NCI-H345 (cell line): ENCODE measurements at places on chromosomes 2 and 18.

DNA sequence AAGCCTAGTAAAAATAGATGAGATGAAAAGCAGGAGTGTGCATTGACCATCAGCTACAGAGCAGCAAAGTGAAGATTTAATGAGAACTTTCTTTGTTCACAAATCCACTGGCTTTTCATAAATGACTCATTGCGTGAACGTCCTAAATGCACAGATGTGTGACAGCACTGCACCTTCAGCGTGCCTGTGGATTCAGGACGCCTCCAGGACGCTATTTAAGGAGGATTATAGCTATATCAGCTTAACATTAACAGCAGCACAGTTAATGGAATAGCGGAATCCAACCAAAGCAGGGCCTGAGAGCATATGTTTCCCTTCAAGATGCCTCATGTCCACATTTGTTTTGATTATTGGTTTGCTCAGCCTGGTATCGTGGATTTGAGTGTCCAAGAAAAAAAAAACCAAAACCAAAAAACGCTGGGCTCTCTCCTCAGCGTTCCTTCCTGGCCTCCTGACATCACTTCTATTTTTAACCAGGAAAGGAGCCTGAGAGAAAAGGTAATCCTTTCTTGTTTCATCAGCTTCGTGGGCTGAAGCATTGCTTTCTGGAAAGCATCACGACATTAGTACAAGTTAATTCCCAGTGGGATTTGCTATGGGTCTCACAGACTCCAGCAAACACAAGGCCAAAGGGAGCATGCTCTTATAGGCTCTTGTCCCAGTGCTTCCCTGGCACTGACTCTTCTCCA is 447.0 kb upstream of the SMIM21 start:
- DNase-seq: no peak

DNA sequence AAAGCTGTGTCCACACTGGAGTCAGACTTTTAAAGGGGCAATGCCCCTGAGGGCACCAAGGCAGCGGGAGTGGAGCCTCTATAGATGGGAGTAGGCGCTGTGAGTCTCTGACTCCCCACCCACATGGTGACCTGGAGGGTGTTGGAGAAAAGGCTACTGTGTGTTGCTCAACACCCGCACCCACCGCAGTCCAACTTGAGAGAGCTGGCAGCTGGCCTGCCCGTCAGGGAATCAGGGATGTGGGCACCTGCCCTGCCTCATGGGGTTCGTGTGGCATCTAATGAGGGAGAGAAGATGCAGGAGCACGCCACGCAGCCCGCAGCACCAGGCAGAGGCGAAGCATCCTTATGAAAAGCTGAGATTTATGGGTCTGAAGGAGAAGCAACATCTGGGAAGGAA is 84.2 kb downstream of the KLHL29 start:
- no peak for DNase-seq

- DNase-seq: peak; percentile 32
Measured at GRCh38 chr2:186130748-186131641, 355.1 kb upstream of the ZC3H15 start.

GRCh38 chr2:142575561-142575960 is 301.9 kb upstream of the KYNU start:
- DNase-seq: no peak

- no peak for DNase-seq
Measured at GRCh38 chr2:119537792-119538191, 6.5 kb upstream of the CFAP221 start.

DNA sequence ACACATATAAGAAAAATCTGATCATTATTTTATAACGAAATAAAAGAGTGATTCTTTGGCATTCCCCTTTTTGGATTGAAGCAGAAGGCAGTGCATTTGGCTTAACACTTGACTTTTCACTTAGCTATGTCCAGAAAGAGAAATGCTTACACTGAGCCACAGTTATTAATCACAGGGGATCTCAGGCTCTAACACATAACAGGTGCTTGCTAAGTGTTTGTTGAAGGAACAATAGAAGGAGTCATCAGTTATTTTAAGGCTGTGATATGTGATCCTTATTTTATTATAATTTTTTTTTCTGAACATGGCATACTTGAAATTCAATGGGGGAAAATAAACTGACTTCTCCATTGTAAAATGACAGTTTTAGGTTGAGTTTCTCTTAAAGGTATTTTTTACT is 209.5 kb downstream of the UBE2E3 start:
- DNase-seq: peak; percentile 23

GRCh38 chr2:138170485-138170884 is 206.2 kb downstream of the HNMT start:
- DNase-seq: no peak

DNA sequence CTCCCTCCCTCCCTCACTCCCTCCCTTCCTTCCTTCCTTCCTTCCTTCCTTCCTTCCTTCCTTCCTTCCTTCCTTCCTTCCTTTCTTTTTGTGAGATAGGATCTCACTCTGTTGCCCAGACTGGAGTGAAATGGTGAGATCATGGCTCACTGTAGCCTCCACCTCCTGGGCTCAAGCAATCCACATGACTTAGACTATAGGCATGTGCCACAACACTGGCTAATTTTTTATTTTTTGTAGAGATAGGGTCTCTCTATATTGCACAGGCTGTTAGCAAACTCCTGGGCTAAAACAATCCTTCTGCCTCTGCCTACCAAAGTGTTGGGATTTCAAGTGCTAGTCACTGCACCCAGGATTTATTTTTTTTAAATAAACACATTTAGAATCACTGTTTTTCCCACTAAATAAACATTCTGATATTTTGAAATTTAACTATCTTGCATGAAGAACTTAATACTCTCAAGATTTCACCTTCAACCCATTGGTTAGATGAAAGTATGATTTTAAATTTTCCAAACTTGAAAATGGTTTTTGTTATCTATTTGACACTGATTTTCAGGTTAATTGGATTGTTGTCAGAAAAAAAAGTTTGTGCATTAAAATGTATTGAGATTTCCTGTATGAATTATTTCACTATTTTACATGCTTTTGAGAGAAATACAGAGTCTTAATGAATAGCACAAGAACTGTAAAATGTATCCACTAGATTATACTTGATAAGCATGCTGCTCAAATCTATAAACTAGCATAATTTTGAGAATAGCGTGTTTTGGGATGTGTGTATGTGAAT is 745.1 kb downstream of the TSN start:
- no peak for DNase-seq

GRCh38 chr2:112605926-112606325 is 21.5 kb downstream of the CHCHD5 start:
- no peak for DNase-seq

DNA sequence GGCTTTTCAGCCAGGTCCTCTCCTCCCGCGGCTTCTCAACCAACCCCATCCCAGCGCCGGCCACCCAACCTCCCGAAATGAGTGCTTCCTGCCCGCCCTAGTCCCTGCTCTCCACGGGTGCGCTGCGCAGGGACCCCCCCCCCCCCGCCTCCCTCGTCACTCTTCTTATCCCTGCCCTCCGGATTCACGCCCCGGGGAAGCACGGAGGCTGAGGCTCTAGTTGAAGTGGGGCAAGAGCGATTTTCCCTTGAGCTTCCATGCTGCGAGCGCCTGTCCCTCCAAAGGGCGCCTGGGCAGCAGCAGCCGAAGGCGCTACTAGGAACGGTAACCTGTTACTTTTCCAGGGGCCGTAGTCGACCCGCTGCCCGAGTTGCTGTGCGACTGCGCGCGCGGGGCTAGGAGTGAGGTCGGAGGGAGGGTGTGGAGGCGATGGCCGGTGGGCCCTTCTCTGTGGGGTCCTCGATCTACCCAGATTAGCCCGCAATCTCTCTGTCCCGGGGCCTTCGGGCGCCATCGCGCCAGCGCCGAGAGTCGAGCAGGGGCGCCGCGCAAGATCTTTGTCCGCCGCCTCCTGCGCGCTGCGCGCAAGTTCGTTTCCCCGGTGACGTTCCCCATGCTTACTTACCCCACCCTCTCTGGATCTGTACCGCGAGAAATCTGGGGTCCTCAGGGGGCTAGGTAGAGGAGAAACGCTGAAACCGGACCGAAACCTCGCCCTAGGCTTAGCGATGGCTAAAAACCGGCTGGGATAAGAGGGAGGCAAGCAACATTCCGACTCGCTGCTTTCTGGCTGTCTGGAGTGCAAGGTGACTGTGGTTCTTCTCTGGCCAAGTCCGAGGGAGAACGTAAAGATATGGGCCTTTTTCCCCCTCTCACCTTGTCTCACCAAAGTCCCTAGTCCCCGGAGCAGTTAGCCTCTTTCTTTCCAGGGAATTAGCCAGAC is 677 bp downstream of the GAD1 start:
- DNase-seq: peak; percentile 69

DNA sequence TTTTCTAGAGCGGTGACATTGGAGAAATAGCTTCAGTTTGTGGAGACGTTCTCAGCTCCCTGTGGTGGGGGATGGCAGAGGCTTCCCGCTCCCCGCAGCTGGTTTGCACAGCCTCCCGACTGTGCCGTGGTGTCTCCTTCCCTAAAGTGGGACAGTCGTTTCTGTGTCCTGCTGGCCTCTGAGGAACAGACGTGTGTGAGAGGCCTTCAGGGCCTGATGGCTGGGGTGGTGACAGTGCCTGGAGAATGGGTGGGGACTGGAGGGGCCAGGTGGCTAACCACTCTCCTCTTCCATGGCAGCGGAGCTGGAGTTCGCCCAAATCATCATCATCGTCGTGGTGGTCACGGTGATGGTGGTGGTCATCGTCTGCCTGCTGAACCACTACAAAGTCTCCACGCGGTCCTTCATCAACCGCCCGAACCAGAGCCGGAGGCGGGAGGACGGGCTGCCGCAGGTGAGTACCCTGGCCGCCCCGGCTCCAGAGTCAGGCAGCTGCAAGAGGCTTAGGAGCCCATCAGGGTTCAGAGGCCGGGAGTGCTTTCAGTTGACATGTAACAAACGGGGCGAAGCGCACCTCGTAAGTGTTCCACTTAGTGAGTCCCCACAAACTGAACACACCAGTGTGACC is 105.4 kb downstream of the FAM210A start:
- no peak for DNase-seq

DNA sequence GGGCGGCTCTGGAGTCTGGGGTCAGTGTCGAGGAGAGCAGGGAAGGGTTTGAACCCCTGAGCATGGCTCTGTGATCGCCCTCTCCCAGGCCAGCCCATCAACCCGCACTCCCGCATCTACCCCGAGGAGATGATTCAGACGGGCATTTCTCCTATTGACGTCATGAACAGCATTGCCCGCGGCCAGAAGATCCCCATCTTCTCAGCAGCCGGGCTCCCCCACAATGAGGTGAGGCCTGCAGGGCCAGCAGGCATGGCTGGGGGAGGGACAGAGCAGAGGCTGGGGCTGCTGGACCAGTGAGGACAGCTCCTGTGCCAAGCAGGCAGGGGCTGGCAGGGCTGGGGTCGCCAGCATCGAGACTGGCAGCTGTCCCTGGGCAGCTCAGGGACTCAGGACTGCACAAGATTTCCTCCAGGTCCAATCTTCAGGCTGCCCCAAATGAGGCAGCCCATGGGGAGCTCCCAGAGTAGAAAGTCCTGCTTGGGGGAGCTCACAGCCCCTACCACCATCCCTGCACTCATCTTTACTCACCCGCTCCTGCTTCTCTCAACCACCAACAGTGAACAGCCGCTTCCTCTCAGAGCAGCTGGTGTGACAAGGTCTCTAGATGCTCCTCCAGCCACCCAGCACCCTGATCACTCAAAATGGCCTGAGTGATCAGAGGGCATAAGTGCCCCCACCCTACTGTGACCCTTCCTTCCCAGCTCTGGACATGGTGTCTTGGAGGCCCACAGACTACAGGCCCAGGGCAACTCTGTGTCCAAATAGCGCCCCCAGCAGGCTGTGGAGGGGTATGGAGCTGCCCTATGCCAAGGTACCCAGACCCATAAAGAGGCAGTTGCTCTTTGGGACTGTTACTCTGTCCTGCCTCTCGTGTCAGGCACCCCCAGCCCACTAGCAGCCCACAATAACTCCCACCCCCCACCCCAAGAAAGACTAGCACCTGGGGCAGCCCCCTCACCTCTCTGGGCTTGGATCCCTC is 18.3 kb upstream of the ANKRD53 start:
- DNase-seq: no peak

DNA sequence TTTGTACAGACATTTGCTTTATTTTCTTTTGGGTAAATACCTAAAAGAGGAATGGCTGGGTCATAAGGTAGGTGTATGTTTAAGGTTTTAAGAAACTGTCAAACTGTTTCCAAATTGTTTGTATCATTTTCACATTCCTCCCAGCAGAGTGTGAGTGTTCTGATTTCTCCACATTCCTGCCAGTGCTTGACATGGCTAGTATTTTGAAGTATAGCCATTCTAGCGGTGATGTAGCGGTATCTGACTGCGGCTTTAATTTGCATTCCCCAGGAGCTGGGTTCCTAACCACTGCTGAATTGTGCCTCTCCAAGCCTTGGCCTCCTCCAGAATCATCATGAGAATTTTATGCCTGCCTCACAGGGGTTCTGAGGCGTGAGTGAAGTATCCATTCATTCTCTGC is 61.8 kb upstream of the ARL4C start:
- DNase-seq: no peak

GRCh38 chr2:229835596-229836283 is 86.1 kb downstream of the TRIP12 start:
- DNase-seq: no peak

DNA sequence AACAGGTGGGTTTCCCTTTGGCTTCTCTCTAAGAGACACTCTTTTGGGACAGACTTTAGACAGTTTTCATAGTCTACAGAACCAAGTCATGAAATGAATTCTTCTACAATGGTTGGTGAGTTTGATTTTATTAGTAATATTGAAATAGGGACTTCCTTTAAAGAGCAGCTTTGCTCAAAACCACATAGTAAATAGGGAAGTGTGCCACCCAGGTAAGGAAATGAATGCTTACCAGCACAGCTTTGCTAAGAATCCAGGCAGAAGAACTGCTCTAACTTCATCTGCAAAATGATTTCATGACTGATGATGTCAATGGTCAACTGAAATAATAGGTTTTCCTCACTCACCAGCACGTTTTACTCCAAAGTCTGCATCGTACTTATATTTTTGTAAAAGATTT is 89.2 kb downstream of the NYAP2 start:
- no peak for DNase-seq

- DNase-seq: no peak
Measured at GRCh38 chr2:233691443-233692433, 952 bp upstream of the UGT1A6 start.

- peak; percentile 46 for DNase-seq
Measured at GRCh38 chr2:103743195-103743594, 981.4 kb downstream of the TMEM182 start.

DNA sequence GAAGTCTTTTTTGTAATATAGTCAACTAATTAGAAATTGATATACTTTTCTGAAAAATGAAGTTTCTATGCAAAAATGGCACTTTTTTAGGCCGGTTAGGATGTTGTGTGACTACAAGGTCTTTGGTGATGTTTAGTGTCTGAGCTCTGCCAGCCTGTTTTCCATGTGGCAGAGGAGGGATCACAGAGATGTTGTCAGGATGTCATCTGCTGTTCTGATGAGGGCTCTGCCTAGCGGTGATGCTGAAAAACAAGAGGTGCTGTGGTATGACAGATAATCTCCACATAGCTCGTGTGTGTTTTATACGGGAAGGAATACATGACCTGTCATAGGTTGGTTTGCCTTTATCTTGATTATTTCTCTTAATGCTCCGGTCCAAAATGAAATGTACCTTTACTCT is 12.0 kb upstream of the IAH1 start:
- no peak for DNase-seq

DNA sequence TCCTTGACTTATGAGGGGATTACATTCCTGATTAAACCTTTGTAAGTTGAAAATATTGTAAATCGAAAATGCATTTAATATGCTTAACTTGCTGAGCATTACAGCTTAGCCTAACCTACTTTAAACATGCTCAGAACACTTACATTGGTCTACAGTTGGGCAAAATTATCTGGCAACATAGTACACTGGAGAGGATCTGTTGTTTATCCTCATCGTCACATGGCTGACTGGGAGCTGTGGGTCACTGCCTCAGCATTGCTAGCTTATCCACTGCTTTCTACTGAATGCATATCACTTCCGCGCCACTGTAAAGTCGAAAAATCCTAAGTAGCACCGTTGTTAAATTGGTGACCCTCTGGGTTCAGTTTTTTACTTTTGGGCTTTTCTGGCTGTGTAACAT is 13.7 kb downstream of the PMS1 start:
- no peak for DNase-seq
